Stimulated activated CD4-positive, alpha-beta T cell treated with anti-CD3 and anti-CD28 coated beads, TNF-alpha, amount 100 ng/mL, for 1 hour (primary cell): ENCODE measurements at places on chromosomes 3 and 15.

- no peak for DNase-seq
Observed at GRCh38 chr15:81254277-81254915, 57.7 kb downstream of the IL16 start.

GRCh38 chr15:82003916-82004315, 41.9 kb downstream of the MEX3B start:
- no peak for DNase-seq

DNA sequence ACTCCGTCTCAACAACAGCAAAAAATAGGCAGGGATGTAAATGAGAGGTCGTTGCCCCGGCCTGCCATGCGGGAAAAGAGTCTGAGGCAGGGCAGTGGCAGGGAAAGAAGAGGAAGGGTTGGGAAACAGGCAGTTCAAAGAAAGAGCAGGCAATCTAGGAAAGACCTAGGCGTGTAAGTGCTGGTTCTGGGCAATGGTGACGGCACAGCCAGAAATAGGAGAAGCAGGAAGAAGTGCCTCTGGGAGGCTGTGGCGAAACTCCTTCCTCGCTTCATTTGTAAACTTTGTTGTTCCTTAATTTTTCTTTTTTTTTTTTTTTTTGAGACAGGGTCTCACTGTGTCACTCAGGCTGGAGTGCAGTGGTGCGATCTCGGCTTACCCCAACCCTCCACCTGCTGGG, 4.3 kb downstream of the SLC51A start:
- DNase-seq = no peak

DNA sequence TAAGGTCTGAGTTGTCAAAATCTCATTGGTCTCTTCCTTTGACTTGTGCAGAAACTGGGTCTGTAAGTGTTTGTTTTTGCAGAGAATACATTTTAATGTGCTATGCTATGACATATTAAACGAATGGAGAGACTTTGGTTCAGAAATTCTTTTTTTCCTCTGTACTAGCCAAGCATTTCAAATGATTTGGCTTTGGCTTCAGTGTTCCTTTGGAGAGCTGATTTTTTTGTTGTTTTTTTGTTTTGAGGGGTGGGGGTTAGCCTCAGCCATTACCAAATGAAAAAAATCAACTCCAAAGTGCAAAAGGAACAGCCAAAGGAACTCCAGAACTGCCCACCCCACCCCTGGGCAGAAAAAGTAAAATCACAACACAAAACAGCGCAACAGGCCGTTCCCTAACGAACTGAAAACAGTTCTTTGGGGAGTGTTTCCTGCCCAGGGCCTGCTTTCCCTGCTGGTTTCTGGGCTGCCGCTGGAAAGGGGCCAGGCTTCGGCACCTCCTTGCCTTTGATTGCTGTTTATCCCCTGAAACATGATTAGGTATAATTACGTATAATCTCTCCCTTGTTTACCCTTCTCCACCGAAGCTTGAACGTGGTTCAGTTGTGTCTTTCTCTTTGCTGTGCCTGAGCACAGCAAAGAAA, 57.6 kb upstream of the NEO1 start:
- DNase-seq = no peak

GRCh38 chr3:46857485-46858341, 5.5 kb downstream of the MYL3 start:
- no peak for DNase-seq
